ENCODE measurements at places on chromosomes 2 and 18.

DNA sequence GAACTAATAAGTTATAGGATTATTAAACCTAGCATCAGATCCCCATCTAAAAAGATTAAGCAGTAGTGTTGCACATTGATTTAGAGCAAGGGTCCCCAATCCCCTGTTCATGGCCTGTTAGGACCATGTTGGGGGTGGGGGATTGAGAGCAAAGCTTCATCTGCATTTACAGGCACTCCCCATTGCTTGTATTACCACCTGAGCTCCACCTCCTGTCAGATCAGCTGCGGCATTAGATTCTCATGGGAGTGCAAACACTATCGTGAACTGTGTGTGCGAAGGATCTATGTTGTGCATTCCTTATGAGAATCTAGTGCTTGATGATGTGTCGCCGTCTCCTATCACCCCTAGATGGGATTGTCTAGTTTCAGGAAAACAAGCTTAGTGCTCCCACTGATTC lies 18.4 kb upstream of the PSD4 start:
- no peak for DNase-seq

- DNase-seq = no peak
Measured at GRCh38 chr2:202638721-202639120, 4.0 kb downstream of the FAM117B start.

DNA sequence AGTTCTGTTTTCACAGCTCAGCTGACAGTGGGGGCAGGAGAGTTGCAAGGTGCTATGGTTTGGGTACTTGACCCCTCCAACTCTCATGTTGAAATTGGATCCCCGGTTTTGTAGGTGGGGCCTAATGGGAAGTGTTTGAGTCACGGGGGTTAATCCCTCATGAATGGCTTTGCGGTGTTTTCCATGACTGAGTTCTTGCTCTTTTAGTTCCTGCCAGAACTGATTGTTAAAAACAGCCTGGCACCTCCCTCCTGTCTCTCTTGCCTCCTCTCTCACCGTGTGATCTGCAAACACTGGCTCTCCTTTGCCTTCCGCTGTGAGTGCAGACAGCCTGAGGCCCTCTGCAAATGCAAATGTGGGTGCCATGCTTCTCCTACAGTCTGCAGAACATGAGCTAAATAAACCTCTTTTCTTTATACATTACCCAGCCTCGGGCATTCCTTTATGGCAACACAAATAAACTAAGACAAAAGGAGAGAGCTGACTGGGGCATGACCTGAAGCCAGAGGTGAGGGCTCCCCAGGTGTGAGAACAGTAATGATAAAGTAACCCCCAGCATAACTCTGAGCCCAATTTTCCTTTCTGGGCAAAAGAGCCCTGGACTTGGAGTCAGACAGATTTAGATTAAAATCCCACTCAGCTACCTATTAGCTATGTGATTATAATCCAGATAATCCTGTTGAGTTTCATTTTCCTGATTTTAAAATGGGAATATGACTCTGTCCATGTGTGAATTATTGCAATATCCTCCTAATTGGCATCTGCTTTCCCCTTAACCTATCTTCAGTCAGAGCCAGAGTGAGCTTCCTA lies 64.9 kb upstream of the CAPN13 start:
- DNase-seq = no peak

DNA sequence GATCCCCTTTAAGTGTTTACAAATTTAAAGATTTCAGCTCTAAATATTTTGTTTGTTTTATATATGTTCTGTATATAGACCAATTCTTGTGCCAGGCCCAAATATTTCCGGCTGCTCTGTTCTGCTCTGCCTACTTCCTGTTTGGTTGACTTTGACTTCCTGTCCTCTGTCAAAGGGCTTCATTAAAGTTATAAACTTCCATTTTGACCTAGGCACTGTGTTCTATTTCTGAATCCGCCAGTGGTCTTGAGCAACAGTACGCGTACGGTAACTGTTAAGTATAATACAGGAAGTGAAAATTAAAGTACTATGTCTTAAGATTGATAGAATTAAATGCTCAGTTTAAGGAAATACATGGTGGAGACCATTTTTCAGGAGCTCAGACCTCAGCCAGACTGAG lies 13.5 kb upstream of the REL start:
- no peak for DNase-seq

- no peak for DNase-seq
Measured at GRCh38 chr2:218834685-218835084, 3.1 kb upstream of the PRKAG3 start.

- DNase-seq = no peak
Measured at GRCh38 chr2:71074893-71075395, 6.5 kb downstream of the NAGK start.

DNA sequence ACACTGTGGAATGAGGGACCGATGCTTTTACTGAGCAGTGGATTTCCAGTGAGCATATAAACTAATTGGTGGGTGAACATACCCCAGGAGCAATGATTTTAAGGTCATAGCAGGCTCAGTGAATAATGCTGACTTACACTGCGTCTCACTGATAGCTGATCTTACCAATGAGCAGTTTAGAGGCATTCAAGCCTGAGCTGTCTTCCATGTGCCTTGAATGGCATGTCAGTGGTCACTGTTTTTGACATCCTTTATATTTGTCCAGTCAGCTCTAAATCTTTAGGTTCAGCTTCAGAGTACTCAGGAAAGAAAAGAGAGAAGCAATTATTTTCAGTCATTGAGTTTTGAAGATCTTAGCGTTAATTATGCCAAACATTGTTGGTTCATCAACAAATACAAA lies 88.3 kb downstream of the CAMKMT start:
- no peak for DNase-seq

DNA sequence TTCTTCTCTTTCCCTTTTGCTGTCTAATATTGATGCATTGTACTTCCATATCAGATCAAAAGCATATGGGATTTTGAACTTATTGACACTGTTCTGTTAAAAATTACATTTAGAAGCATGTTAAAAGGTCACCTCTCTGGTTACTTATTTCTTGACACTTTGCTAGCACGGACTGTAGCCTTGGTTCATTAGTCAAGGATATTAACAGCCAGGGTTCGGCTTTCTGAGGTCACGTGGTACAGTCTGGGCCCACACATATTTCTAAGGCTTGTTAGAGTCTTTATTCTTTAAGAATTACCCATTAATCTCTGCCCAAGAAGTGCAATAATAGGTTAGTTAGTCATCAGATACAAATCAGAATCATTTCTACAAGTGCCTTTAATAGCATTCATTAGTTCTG lies 1035.8 kb upstream of the FANCL start:
- DNase-seq = no peak

DNA sequence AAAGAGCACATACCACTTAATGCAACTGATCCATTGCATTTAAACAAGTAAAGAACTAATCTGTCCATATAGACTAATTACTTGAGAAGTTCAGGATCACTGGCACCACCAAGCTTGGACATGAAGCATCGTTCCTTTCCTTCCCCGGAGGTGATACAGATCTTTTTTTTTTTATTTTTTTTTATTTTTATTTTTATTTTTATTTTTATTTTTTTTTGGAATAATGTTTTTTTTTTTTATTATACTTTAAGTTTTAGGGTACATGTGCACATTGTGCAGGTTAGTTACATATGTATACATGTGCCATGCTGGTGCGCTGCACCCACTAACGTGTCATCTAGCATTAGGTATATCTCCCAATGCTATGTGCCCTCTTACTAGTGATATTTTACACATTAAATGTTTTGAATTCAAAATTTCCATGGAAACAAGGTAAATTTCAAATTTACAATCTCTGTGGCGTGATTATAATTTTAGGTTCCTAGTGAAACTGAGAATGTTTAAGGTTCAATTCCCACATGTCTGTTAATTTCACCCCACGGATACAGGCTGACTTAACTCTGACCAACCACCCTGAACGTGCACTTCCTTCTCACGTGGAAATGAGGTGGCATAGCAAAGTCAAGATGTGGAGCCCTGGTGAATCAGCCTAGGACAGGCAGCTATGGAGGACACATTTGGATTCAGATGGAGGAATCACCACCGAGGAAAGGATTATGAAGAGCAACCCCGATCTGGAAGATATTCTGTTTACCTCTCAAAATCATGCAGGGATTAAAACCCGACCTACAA lies 101.6 kb upstream of the THOC1 start:
- DNase-seq = peak; percentile 32

DNA sequence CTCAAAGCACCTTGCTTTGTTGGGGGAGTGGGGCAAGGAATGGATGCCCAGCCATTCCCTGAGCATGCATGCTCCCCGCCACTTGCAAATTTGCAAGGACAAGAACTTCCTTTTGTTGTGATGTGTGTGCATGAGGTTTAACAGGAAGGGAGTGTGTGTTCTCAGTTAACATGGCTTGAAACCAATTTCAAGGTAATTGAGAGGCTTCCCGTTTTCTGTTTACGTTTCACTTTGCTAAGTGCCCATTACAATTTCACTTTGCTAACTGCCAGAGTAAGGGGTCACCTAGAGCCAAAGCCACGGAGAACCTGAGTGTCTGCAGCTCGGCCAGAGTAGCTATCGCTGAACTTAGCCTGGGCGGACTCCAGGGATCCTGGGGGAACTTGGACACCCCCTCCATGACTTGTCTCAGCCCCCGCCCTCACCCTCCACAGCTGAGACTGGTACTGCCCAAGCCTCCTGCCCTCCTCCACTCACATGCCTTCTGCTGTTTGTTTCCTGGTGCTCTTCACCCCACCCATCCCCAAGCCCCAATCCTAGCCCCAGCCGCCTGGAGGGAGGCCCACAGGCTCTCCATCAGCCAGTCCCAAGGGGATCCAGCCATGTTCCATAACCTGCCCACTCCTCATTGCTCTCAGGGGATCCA lies 53.6 kb upstream of the LAPTM4A start:
- no peak for DNase-seq

- DNase-seq = peak; percentile 90
Measured at GRCh38 chr2:189821953-189822748, 37.9 kb downstream of the PMS1 start.

DNA sequence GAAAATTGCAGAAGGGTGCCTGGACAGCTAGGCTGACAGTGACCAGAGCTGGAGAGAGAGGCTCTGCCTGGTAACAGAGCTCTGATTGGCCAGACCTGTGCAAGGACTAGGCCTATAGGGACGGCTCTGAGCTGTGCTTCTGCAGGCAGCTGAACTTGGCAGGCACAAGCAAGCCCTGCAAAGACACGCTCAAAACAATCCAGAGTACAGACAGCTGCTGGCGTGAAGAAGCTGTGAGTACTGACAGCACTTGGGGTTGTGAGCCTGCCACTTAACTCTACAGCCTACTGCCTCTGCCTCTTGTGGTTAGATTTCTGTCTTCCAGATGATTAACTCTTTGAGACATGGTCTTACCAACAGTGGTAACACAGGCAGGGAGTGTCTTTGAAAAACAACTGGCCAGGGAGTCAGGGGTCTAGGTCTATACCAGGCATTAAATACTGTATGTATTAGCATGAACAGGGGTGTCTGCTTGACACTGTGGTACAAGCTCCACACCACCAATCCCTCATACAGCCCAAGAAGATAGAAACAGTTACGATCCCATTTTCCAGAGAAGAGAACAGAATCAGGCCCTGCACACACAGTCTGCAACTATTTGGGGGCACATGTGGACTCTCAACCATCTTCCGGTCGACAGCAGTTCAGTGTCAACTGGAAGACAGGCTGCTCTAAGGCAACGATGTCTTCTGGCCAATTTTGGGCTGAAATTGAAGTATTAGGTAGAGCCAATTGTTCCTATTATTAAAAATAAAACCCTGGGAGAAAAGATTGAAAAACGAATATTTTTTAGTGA lies 568.4 kb downstream of the TNS1 start:
- DNase-seq = peak; percentile 100

- DNase-seq = no peak
Measured at GRCh38 chr18:48959921-48960920, 9.5 kb upstream of the SMAD7 start.

DNA sequence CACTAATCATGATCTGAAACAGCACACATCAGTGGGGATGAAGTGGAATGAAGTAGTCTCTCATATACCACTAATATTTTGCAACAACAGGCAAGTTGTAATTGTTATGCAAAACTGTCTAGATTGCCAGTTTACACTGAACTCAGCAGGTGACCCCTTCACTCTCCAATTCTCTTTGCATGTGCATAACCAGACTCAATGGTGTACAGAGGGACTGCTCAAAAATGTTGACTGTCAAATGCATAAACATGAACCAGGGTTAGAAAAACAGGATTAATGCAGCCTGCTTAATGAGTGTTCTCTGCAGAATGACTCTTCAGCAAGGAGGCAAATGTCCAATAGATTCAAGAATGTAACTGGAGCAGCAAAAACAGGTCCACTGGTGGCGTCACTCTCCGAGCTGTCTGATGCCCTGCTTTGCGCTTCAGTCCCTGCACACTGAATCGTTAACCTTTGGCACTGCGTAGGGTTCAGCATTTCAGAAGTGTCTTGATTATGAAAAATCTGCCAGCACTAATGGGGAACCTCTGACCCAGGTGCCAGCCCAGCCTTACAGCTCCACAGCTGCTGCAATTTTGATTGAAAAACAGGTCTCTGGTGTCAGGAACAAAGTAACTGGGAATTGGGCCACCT lies 209.3 kb downstream of the TDRD15 start:
- no peak for DNase-seq

DNA sequence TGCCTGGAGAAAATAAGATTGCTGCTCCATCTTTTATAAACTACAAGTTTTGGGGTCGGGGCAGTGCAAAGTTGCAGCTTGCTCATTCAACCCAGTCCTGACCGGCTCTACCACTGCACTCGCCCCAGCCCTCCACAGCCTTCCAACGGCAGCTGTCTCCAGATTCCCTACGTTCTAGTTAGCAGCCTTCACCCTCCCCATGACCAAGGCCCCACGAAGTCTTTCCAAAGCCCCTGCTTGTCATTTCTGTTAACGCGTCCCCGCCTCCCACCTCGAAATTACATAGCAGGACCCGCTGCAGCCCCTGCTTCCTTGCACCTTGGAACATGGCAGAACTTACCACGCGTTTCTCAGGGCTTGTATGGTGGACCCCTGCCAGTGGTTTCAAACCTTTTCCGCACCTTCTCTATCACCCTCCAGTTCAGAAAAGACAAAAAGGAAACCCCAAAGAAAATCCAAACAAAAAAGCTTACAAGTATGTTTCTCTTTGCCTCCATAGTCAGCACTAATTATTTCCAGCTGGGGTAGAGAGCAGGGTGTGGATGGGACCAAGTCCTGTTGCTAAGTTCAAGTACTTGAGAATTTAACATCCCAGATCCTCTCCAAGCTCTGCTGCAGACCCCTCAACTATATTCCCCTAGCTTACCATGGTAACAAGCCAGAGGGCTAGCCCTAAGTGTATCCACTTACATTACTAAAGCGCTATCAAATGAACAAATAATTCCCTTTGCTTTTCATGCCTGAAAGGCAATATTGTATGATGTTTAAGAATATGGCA lies 161.5 kb downstream of the TGIF1 start:
- DNase-seq = no peak

GRCh38 chr2:191895743-191896142 lies 48.9 kb upstream of the CAVIN2 start:
- DNase-seq = no peak
